CMK (cell line): ENCODE measurements at places on chromosomes 1 and 21.

DNA sequence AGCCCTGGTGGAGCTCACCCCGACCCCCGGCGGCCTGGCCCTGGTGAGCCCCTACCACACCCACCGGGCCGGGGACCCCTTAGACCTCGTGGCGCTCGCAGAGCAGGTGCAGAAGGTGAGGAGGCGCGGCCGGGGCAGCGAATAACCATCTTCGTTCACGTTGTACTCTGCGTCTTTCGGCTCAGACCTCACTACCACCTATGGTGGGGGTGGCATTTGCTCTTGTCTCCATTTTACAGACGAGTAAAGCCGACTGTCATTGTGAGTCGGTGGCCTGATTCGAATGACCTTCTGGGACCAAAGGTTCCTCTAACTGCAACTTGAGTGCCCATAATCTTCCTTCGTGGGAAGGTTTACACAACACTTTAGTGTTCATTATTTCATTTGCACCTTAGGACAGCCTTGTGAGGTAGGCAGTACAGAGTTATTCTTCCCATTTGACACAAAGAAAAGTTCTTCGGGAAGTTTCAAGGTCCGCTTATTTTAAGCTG lies 506 bp downstream of the C1orf50 start:
- no peak for DNase-seq

DNA sequence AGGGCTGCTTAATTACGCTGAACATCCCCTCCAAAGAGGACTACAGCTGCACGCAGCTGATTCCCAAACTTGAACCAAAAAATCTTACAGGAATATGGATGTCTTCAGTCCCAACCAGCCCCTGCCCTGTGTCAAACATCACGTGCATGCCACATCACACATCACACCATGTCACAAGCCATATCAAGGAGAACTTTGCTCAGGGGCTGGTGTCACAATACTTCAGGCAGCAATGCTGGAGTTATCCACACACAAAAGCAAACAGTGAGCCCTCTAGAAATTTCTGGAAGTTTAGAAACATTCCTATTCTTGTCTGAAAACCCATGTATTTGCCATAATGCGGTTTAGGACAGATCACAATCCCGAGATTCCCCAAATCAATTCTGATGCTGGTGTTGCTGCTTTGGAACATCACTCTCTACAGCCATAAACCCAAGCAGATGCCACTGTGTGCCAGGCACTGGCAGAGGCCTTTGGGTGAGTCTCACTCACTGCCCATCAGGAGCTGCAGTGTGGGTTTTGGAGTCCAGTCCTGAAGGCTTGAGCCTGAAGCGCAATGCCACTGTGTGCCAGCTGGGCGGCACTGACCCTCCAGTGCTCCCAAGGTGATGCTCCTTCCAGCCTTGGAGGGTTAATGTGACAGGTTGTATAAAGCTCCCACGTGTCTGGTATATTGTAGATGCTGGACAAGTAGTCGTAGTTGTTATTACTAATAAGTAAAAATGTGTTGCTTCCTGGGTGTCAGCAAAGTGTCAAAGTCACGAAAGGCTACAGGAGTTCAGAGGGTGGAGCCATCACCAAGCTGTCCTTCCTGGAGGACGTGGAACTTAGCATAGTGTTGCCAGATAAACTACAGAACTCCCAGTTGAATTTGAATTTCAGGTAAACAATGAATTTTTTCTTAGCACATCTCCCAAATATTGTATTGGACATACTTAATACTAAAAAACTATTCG lies 20.1 kb upstream of the EFNA1 start:
- no peak for DNase-seq

- DNase-seq = no peak
Measured at GRCh38 chr1:16081636-16082035, 8.2 kb upstream of the FAM131C start.

- no peak for DNase-seq
Measured at GRCh38 chr1:150619576-150620509, 9.6 kb downstream of the ENSA start.

DNA sequence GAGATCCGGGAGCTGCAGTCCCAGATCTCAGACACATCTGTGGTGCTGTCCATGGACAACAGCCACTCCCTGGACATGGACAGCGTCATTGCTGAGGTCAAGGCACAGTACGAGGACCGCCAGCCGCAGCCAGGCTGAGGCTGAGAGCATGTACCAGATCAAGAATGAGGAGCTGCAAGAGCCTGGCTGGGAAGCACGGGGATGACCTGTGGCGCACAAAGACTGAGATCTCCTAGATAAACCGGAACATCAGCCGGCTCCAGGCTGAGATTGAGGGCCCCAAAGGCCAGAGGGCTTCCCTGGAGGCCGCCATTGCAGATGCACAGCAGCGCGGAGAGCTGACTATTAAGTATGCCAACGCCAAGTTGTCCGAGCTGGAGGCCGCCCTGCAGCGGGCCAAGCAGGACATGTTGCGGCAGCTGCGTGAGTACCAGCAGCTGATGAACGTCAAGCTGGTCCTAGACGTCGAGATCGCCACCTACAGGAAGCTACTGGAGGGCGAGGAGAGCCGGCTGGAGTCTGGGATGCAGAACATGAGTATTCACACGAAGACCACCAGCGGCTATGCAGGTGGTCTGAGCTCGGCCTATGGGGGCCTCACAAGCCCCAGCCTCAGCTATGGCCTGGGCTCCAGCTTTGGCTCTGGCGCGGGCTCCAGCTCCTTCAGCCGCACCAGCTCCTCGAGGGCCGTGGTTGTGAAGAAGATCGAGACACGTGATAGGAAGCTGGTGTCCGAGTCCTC lies 25.5 kb downstream of the ETV3L start:
- no peak for DNase-seq

DNA sequence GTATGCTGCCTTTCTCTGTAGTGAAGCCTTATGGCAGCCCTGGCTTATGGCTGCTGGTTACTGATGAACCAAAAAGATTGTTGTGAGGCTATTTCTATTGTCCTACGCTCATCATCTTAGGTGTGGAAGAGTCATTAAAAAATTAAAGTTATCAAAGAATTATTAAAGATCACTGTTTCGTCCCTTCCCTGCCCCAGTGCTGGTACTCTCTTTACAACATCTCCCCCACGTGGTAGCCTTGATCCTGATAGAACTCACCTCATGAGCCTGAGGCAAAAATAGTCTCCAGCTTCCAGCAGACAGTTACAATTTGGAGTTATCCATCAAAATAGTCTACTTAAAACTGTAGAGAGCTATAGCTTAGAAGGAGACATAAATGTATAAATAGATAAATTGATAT lies 201.5 kb downstream of the S1PR1 start:
- no peak for DNase-seq

DNA sequence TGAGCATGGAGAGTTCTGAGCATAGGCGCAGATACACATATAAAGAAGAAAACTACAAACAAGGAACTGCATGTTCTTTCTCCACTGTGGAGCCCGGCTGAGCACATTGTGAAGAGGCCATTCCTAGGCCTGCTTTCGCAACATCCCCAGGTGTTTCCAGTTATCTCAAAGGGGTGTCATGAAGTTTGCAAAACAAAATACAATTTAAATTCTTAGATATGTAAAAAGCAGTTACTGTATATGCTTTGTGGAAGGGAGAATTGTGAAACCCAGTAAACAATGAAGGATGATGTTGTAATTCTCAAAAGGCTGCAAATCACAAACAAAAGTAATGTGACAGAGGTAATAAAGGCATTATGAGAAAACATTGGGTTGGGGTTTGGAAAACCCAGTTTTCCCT lies 98.6 kb upstream of the ZNF644 start:
- DNase-seq = no peak

GRCh38 chr1:99481391-99481996 lies 164.4 kb upstream of the PALMD start:
- no peak for DNase-seq

DNA sequence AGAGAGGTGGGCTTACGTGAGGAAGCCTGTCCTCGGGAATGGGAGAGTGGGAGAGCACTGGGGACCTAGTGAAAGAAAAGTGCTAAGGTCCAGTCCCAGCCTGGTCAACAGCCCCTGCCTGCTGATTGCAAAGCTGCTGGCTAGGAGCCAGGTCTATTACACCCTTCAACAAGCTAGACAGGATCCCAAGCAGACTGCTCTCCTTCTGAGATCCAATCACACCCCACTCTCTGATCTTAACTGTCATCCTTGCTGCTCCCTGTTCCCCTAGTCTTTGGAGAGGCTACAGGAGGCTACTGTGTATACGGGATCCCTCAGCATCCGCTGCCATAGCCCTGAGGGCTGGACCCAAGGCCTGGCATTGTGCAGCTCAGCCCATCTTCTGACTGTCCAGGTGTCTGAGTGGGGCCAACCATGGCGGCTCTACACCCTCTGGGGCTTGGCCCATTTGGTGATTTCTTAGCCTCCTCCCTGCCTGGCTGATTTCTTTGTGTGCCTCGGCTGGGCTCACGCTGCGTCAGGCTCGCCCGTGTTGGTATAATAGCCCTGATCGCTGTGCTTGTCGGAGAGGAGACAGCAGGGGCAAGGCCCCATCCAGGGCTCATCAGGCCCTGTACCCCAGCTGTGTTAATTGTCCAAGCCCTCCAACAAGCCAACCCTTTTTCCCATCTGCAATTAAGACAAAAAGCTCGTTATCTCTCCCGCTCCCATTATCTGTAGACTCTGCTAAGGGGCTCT lies 43.9 kb downstream of the NAV1 start:
- DNase-seq = no peak

GRCh38 chr1:35702508-35702907 lies 16.2 kb downstream of the C1orf216 start:
- DNase-seq = no peak

DNA sequence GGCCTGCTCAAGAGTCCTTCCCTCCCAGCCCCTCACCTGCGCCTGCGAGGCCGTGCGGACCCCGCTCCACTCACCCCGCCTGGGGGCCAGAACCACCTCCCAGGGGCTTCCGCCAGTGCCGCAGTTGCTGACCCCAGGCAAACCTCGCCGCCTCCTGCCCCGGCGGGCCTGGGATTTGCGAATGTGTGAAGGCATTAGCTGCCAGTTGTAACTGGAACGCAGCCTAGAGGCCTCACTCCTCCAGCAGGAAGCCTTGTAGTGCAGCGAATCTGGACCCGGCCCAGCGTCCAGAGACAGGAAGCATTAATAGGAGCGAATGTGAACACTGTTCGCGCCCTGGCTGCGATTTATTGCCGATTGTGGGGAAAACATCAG lies 140.9 kb upstream of the ARHGEF16 start:
- no peak for DNase-seq

- DNase-seq = no peak
Measured at GRCh38 chr1:21027805-21028204, 148.9 kb downstream of the EIF4G3 start.

- no peak for DNase-seq
Measured at GRCh38 chr1:161086457-161086856, 2.9 kb downstream of the NECTIN4 start.

GRCh38 chr1:169090900-169091311 lies 15.6 kb upstream of the ATP1B1 start:
- DNase-seq = no peak

DNA sequence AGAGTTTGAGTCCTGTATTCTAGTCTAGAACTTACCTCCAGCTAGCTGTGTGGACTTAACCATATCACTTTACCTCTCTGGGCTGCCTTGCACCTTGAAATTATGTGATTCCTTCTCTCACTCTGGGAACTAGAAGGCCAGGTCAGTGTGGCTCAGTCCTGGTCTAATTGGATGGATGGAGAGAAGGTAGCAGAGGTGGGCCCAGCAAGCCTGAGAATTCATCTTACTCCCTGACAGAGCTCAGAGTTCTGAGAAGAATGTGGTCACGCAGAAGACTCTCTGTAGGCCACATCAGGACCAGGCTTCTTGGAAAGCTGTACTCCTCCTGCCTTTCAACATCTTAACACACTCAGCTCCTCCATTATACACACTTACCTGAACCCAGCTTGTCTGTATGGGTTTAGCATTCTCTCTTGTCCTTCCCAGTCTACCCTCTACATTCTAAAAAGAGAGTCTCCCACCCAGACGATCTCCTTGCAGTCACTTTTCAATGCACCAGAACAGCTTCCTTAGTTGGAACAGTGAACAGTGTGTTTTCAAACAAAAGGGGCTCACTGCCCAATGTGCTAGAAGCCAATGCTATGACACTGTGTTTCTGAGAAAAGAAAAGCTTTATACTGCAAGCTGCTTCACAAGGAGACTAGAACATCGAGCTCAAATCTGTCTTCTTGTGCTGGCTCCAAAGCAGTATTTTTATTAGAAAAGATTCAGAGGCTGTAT lies 60.5 kb downstream of the CAPN9 start:
- no peak for DNase-seq

DNA sequence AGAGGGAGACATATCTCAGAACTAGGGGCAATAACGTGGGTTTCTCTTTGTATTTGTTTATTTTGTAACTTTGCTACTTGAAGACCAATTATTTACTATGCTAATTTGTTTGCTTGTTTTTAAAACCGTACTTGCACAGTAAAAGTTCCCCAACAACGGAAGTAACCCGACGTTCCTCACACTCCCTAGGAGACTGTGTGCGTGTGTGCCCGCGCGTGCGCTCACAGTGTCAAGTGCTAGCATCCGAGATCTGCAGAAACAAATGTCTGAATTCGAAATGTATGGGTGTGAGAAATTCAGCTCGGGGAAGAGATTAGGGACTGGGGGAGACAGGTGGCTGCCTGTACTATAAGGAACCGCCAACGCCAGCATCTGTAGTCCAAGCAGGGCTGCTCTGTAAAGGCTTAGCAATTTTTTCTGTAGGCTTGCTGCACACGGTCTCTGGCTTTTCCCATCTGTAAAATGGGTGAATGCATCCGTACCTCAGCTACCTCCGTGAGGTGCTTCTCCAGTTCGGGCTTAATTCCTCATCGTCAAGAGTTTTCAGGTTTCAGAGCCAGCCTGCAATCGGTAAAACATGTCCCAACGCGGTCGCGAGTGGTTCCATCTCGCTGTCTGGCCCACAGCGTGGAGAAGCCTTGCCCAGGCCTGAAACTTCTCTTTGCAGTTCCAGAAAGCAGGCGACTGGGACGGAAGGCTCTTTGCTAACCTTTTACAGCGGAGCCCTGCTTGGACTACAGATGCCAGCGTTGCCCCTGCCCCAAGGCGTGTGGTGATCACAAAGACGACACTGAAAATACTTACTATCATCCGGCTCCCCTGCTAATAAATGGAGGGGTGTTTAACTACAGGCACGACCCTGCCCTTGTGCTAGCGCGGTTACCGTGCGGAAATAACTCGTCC lies 1.3 kb upstream of the OLIG2 start:
- DNase-seq = no peak

DNA sequence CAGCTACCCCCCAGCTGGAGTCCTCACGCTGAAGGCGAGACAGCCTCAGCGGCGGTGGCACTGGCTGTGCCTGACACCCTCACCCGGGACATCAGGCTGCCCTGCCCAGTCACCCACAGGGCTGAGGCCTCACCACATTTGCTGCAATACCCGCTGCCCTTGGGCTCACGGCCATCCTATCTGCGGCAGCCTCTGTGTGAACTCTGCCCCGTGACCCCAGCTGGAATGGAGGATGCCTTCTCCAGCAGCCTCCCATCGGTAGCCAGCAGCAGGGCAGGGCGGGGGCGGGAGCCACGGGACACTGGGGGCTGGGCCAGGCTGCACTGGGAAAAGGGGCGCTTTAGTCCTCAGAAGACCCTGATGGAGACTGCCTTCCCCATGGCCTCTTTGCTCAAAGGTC lies 112.4 kb upstream of the ZBTB40 start:
- DNase-seq = no peak

DNA sequence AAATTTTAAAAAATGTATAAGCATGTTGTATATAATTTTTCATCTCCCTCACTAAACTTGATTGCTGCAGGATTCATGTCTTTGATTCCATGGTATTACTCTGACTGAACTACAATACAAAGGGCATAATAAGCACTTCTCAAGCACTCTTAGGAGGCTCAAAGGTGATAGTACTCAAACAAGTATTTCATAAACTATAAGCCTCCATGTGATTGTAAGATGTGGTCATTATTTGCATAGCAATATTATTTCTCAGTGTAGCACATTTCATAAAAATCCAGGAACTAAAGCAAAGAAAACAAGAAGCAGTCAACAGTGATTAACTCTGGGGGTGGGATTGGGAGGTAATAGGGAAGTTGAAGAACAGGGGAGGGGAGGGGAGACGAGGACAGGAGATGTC lies 106.2 kb upstream of the DPT start:
- no peak for DNase-seq
